ENCODE measurements at places on chromosomes 5 and 9. TPM values are rescaled to one million over a fixed set of nuclear protein-coding genes. Genes with fewer than 3 reads are reported as not detected.

- DNase-seq: no peak
Measured at GRCh38 chr5:90506221-90506620, 23.2 kb downstream of the LYSMD3 start.

GRCh38 chr9:126366366-126367011 is 39.9 kb downstream of the MVB12B start:
- DNase-seq: no peak

DNA sequence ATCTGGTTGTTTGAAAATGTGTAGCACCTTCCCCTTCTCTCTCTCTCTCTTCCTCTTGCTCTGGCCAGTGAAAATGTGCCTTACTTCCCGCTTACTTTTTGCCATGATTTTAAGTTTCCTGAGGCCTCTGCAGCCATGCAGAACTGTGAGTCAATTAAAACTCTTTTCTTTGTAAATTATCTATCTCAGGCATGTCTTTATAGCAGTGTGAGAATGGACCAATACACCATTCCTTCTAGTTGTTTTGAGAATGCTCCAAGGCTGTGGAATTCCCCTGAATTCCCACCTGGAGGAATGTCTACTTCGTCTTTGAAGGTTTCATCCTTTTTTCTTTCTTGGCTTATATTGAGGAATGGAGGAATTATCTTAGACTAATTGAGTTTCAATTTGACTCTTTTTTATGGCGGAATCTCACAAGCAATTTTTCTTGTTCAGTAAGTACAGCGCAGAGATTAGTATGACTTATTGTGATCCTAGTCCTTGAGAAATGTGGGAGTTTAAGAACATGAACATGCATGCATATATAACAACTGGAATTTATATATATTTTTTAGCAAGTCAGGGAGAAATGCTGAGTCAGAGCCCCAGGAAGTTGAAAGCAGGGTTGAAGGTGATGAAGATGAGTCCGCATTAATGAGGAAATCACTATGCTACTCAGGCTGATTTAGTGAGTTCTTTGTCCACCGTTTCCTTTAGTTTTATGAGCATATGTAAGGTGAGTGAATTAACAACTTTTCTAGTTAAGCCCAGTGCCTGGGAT is 488.1 kb upstream of the ADAMTS16 start:
- no peak for DNase-seq

ARL10 gene
- 4.8 TPM for total RNA-seq
